COR-L47 (cell line): ENCODE measurements at places on chromosomes 5 and 9.
A peak's percentile ranks its signal among the peaks of the same experiment; 100 is the strongest.

GRCh38 chr5:135456238-135457099, 4.3 kb upstream of the TIFAB start:
- no peak for DNase-seq

DNA sequence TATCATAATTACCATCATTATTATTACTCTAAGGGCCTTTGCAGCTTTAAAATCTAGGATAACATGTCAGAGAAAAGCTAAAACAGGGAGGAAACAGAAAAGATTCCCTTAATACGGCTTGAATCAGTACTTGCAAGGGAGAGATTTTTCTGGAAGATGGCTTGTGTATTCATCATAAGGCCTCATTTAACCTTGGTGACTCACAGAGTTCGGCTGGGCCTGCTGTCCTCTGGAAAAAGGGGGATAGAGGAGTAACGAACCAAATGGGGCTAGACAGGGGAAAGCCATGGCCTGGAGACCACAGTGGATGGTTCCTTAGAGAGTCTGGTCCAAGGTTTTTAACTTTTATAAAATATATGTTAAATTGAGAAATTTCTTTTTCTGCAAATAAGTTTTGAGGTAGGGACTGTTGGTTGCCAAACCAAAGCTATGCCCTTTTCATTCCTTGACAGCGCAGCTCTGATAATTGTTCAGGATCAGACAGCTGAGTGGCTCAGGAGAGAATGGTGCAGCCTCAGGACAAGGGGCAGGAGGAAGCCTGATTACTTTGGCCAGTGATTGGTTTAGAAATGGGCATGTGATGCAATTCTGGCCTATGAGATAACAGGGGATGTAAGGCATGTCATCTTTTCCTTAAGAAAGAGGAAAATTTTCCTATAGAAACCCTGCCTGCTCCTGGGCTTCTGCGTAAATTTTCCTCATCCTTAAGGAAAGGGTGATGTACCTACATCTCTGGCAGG, 25.6 kb upstream of the GSN start:
- no peak for DNase-seq

GRCh38 chr5:101404531-101404930, 501.4 kb upstream of the ST8SIA4 start:
- DNase-seq, result no peak

GRCh38 chr5:136213919-136214493, 21.0 kb upstream of the SMIM32 start:
- DNase-seq, result no peak

- DNase-seq, result no peak
Measured at GRCh38 chr9:35108946-35109575, 6.1 kb upstream of the STOML2 start.

DNA sequence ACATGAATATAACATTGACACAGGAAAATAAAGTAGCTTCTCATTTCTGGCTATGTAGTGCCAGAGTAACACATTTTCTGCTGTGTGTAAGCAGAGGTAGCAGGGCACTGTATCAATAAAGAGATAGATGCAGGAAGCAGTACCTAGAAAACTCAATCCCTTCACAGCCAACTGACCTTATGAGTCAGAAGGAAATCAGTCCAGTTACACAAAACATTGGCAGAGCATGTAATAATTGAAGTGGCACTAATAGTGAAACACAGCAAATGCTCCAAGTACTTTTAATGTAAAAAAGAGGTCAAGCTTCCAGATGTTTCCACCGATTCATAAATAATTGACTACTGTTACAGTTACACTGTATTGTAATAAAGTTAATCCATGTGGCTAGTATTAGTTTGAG, 706.6 kb downstream of the EFNA5 start:
- no peak for DNase-seq

- DNase-seq, result no peak
Measured at GRCh38 chr5:96247097-96247701, 185.8 kb downstream of the PCSK1 start.

- no peak for DNase-seq
Measured at GRCh38 chr5:103021314-103021713, 98.6 kb downstream of the GIN1 start.

- DNase-seq, result peak; percentile 3
Measured at GRCh38 chr5:163434401-163434866, 3.0 kb upstream of the CCNG1 start.

DNA sequence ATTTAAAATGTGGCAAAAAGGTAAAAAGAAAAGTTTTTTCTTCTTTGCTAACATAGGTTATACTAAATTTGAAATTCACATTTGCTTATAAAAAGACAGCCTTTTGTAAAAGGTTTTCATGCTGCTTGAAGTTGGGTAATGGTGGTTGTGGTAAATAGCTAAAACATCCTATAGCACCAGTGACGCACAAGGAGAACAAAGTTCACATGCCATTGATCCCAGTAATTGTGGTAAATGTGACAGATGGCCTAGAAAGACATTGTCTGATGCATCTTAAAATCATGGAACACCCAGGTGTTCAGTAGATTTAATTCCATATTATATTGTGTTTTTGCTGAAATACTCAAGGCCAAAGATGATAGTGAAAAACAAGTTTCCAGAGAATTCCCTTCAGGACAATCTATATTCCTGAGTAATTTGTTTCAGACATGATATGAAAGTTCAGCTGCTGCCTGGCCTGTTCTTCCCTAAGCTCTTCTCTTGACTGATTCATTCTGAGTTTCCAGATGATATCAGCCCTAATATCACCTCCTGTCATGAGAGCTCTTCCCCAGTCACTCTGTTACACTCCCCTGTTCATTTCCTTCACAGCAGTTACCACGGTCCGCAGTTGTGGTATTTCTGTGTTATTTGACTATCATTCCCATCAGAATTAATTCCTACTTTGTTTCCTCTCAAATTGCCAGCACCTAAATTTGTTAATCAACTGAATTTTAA, 4.6 kb upstream of the FBXL17 start:
- DNase-seq, result no peak

DNA sequence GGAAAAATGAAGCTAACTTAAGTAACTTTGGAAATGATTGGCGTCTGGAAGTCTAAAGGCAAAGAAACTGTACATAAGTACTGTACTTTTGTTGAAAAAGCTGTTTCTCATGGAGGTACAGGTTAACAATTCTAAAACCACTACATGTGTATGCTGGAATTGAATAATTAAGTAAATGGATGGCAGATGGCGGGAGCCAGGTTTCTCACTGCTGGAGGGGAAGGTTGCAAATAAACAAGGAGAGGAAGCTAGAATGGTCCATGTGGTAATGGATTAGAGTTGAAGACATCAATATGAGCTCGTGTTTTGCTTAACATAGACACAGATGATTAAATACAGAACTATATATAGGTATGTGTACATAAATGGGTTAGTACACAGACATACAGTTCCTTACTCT, 43.2 kb upstream of the ASTN2 start:
- DNase-seq, result no peak

DNA sequence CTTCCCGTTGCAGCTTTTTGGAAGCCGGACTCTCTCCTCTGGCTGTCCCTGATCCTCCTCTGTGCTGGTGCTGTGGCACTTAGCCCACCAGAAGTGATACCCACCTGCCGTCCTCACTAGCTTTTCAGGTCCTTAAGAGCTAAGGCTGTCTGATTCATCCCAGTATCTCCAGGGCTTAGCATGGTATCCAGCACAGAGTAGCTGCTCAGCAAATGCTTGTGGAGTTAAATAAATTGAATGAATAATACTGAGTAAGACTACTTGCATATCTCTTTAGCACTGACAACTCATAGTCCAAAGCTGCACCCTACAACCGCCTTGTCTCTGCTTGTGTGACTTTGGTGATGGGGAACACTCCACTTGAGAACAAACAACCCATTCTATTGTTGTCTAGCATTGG, 7.7 kb upstream of the XPA start:
- no peak for DNase-seq

DNA sequence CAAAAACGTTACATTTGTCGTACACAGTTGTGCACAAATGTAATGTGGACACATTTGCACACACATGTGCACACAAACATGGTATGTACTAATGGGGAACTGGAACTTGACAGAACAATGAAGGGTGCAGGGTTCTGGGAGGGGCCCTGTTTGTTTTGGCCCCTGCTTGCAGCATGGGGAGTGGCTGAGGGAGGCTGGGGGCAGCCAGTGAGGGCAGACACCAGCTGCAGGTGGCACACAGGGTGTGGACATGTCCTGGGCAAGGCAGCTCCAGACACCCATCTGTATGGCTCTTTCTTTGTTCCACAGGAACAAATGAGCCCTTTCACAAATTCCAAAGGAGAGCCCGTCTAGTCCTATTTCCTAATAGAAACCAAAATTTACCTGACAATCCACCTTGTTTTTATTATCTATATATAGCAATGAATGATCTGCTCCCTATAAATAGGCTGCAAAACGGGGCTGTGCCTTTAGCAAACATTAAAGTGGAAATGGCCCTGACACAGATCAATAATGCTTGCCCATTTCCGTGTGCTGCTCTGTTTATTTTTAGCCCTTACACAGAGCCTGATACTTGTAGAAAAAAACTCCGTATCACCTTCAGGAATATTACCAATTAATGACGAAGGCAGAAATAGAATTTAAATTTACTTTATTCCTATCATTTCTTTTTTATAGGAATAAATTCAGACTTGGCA, 26.4 kb downstream of the MARCHF3 start:
- peak; percentile 16 for DNase-seq

DNA sequence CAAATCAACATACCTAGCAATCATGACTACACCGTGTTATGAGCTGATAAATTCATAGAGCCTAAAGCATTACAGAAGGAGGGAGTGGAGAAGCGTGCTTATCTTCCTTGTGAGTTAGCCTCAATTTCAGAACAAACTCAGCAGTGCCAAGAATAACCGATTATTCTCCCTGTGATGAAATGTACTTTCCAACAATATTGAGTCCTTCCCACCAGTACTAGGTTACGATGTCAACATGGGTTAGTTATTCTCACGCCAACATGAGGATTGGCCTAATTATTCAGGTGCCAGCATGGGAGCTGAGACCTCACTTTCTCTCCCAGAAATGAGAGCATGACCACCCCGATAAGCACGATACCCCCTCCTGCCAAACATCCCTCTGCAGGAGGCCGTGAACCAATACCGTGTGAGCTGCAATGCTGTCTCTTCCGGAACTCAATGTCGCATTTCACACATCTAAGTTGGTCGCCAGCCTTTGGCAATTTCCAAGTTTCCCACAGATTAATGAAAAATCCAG, 193.7 kb downstream of the ENC1 start:
- DNase-seq, result no peak

GRCh38 chr5:179382486-179382885, 37.2 kb upstream of the ADAMTS2 start:
- DNase-seq, result no peak

DNA sequence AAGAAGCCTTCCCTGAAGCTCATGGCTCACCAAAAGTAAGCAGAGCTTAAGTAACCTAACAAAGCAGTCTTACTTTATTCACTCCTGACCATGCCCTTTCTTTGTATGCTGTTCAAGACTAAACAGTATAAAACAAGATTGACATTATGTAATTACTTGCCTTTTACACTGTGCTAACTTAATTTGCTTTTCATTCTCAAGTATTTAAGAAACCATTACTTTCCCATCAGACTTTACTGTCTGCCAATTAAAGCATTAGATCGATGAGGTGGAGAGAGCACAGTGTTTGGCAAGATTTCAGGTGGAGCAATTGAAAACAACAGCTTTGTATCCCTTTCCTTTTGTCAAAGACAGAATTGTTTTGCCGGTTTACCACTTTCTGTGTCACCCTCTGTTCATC, 98.2 kb downstream of the RORB start:
- DNase-seq, result no peak

DNA sequence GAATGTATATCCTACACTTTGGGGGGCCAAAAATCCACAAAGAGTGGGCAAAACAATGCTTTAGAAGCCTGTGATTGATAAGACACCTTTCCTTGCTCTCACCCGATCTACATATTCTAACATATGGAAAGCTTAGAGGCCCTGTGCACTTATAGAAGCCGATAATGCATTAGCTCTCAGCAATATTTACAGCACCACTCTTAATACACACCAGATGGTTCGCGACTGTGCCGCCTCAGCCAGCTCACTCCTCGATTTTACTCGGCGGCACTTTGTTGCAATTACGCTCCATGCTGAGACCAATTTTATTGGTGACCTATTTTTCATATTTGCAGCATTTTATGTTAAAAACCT, 18.8 kb downstream of the NR2F1 start:
- no peak for DNase-seq

GRCh38 chr5:14850419-14851049, 21.0 kb downstream of the ANKH start:
- no peak for DNase-seq

DNA sequence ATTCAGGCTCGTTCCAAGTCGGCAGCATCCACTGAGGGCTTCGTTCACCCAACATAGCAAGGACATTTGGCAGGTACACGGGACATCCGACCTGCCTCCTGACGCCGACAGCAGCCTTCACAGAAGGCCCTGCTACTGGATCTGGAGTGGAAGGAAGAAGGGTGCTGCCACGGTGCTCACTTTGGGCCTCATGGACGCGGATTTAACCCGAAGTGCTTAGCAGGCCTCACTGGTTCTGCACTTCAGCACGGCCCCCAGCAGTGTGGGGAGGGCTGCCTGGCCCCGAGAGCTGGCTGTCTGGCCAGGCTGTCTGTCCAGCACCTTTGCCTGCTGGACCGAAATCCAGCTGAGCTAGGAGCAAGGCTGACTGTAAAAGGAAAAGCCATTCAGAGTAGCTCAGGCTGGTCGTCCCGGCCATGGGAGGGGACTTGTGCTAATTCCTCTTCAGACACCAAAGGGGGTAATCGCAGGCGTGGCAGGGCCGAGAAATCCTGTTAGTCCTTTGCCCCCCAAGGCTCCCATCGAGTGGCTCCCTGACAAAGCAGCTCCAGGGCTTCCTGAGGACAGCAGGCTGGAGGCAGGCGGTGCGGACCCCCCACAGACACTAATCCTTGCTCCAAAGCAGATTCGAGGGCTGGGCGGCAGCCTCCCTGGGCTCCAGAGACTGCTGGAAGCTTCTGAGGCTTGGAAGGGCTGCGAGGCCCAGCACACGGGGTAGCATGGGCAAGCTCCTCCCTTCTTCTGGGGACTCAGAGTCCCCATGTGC, 11.1 kb upstream of the RXRA start:
- DNase-seq, result no peak

DNA sequence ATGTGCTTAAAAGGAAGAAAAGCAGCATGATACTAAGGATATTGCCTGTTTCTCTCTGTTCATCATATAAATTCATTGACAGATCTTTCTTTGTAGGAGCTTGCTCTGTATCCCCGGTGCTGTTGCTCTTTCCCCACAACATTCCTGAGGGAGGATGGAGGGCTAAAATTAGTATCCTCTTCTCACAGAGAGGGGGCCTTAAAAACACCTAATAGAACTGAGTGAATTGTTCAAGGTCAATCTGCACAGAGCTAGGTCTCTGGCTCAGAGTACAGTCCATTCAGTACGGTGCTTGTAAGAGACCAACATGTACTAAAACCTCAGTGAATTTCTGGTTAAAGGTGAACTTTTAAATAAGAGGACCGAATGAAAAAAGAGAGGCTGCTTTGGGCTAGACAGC, 88.7 kb downstream of the PALM2AKAP2 start:
- DNase-seq, result no peak

DNA sequence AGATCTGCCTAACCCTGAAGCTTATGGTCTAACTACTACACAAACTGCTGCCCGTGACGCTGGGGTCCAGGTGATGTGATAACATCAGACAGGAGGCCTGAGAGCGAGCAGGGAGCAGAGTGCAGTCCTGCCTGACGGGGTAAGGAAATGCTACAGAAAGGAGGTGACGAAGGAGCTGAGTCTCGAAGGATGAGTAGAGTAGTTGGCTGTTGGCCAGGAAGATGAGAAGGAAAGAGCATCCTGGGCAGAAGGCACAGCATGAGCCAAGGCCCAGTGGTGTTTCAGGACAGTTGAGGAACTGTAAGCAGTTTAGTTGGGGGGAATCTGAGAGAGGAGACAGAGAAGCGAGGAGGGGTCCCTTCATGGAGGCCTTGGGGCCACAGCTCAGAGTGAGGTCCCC, 136.0 kb upstream of the TBC1D2 start:
- no peak for DNase-seq
